ENCODE measurements at places on chromosomes 1 and 21. TPM values are rescaled to one million over a fixed set of nuclear protein-coding genes. Genes with fewer than 3 reads are reported as not detected.
A peak's percentile ranks its signal among the peaks of the same experiment; 100 is the strongest.

DNA sequence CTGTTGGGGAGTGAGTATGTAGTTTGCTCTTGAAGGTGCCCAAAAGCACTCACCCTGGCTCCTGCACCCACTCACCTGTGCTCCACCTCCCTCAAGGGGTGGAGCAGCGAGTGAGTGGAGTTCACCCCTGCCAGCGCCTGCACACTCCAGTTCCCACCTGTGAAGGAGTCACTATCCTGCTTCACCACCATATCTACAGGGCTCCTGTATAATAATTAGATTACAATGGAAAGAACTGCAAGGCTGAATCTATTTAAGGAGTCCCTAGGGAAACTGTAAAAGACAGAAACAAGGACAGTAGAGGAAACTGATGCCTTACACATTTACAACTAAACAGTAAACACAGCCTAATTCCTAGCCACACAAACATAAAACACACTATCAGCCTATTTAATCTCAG is 4.1 kb downstream of the DNAI4 start:
- no peaks in the 10 kb centered on the region for H3K36me3 ChIP-seq
- no peaks in the 10 kb centered on the region for H3K27me3 ChIP-seq
- no peak overlapping the region for H3K4me3 ChIP-seq
- DNase-seq = no peak
- no peak overlapping the region for H3K27ac ChIP-seq
- no peaks in the 10 kb centered on the region for H3K4me1 ChIP-seq

GRCh38 chr21:35414507-35415139 is 365.5 kb upstream of the RUNX1 start:
- no peak overlapping the region for H3K4me3 ChIP-seq
- H3K4me1 ChIP-seq = no peaks in the 10 kb centered on the region
- DNase-seq = no peak
- H3K27ac ChIP-seq = no peak overlapping the region

- H3K27me3 ChIP-seq = no peaks in the 10 kb centered on the region
- peak overlapping the region; percentile 49 for H3K27ac ChIP-seq
- no peaks in the 10 kb centered on the region for H3K36me3 ChIP-seq
- H3K4me3 ChIP-seq = no peak overlapping the region
- H3K4me1 ChIP-seq = no peaks in the 10 kb centered on the region
- DNase-seq = peak; percentile 72
These were observed 77.3 kb upstream of the BCAR3 start for GRCh38 chr1:93758842-93759515.

Gene NECTIN4
- total RNA-seq = not detected

Gene CLDN17
- not detected for total RNA-seq

DNA sequence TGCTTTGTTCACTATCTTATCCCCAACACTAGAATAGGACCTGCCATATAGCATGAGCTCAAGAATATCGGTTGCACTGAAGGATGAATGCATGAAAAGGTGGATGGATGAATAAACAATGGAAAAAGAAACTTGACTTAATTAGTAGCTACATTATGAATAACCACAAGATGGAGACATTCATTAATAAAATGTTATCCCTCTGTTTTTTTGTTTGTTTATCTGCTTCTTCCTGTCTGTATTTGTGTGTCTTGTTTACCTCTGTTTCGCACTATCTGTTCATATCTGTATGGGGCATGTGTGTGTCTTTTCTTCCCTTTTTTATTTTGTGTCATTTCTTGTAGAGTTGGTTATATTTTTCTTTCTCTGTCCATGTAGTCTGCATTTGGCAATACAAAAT is 1.1 kb upstream of the OR14I1 start:
- no peak overlapping the region for H3K4me3 ChIP-seq
- no peaks in the 10 kb centered on the region for H3K27me3 ChIP-seq
- H3K36me3 ChIP-seq = no peaks in the 10 kb centered on the region

Gene CFHR5
- 89.8 TPM for total RNA-seq

DNA sequence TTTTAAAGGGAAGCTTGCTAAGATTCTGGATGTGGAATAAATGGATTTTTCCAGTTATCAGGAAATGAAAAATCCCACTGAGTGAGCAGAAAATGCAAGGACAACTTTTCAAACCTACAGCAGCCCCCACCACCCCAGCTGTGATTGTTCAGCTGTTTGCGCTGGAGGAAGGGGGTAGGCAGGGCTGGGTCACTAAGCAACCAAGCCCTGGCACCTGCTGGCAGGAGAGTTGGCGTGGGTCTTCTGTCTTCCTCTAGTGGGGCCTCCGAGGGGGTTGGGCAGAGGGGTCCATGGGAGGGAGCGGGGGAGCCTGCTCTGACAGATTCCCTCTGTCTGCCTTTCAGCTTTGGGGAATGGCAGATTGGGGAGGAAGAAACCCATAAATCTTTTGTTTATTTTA is 45.3 kb downstream of the EIF2D start:
- H3K4me1 ChIP-seq = no peaks in the 10 kb centered on the region
- no peak for DNase-seq
- no peaks in the 10 kb centered on the region for H3K27me3 ChIP-seq
- H3K36me3 ChIP-seq = no peaks in the 10 kb centered on the region
- H3K4me3 ChIP-seq = no peak overlapping the region
- no peak overlapping the region for H3K27ac ChIP-seq

Gene EXO5
- 4.0 TPM for total RNA-seq

GRCh38 chr1:99553301-99553700 is 92.6 kb upstream of the PALMD start:
- no peaks in the 10 kb centered on the region for H3K36me3 ChIP-seq
- no peak for DNase-seq
- no peaks in the 10 kb centered on the region for H3K4me1 ChIP-seq
- H3K4me3 ChIP-seq = no peak overlapping the region

Gene AGO1
- 10.4 TPM for total RNA-seq

DNA sequence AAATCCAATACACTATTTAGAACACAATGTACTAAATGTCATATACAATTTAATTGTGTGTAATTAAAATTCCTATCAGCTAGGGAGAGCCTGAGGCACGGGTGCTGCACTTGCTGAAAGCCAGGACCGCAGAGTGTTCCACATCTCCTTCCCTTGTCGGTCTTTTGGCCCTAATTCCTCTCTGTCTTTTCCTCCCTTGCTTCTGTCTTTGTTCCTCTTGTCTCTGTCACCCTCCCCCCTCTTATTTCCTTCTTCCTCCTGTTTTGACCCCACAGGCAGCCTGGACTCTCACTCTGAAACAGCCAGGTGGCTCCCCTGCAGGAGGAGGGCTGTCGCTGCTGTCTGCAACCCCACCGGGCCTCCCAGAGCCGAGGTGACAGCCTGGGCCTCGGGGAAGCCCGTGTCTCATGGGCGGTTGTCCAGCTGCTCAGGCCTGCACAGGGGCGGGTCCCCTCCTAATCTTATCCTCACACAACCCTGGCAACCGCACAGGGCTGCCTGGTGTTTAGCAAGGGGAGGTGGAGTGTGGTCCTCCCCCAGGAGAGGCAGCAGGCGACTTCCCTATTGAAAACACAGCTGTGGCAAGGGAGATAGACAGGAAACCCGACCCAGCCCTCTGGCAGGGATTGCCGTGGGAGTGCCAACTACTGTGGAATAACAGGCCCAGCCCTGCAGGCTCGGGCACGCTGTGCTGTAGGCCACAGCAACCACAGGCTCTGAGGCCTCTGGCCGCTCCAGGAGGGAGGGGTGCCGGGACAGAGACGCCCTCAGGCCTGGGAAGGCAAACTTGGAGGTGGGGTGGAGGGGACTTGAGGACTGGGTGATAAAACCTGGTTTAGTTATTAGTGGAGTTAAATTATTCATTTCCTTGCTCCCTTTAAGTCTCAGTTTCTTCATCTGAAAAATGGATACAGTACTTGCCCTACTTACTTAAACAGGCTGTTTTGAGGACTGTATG is 68.8 kb upstream of the WDR26 start:
- no peaks in the 10 kb centered on the region for H3K27me3 ChIP-seq
- peak; percentile 91 for DNase-seq
- H3K36me3 ChIP-seq = no peaks in the 10 kb centered on the region
- peaks cover 53% of the 10 kb centered on the region for H3K4me1 ChIP-seq

- H3K4me3 ChIP-seq = no peak overlapping the region
- no peak for DNase-seq
- no peak overlapping the region for H3K27ac ChIP-seq
- H3K36me3 ChIP-seq = no peaks in the 10 kb centered on the region
- no peaks in the 10 kb centered on the region for H3K4me1 ChIP-seq
These were observed 32.6 kb upstream of the LAMC1 start for GRCh38 chr1:182990413-182991144.

- no peaks in the 10 kb centered on the region for H3K4me1 ChIP-seq
- no peak overlapping the region for H3K27ac ChIP-seq
- no peak for DNase-seq
- no peaks in the 10 kb centered on the region for H3K36me3 ChIP-seq
These were observed 82.8 kb downstream of the TGFBR3 start for GRCh38 chr1:91803123-91803522.

Gene SNAP47
- 24.4 TPM for total RNA-seq

Gene WDR26
- total RNA-seq = 44.1 TPM

DNA sequence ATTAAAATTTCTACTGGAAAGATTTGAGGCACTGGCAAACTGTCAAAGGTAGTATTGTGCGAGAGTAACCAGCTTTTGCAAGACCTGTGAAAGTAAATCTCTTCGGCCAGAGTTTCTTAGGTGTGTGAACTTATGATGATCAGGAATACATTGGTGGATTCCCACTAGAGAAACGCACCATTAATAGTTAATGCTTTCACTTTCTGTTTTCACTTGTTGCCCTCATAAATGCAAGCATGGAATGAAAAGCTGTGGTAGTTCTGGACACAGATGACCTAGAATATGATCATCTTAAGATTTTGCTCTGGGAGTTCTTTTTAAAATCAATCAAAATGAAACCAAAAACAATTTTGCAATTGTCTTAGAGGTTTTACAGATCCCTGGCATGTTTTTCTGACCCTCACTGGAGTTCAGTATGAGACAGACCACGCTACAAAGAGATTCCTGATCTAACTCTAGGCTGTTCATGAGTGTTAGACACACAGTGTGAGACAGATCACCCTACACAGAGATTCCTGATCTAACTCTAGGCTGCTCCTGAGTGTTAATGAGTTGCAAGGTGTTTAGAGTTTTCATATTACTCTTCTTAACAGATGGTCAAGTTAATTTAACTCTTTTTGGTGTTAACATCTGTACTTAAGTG is 98.8 kb downstream of the SDCCAG8 start:
- H3K36me3 ChIP-seq = no peaks in the 10 kb centered on the region
- H3K4me1 ChIP-seq = no peaks in the 10 kb centered on the region
- no peaks in the 10 kb centered on the region for H3K27me3 ChIP-seq
- H3K27ac ChIP-seq = peak overlapping the region; percentile 63
- no peak for DNase-seq

GRCh38 chr1:119674835-119675289 is 26.8 kb upstream of the ZNF697 start:
- peak overlapping the region; percentile 49 for H3K27ac ChIP-seq
- H3K4me3 ChIP-seq = peak overlapping the region; percentile 34
- H3K4me1 ChIP-seq = no peaks in the 10 kb centered on the region
- H3K27me3 ChIP-seq = no peaks in the 10 kb centered on the region
- H3K36me3 ChIP-seq = no peaks in the 10 kb centered on the region

- no peaks in the 10 kb centered on the region for H3K36me3 ChIP-seq
- H3K4me1 ChIP-seq = no peaks in the 10 kb centered on the region
- no peak for DNase-seq
These were observed 61.5 kb downstream of the ARHGEF16 start for GRCh38 chr1:3515774-3516480.

- H3K4me1 ChIP-seq = no peaks in the 10 kb centered on the region
- peak; percentile 91 for DNase-seq
- no peak overlapping the region for H3K4me3 ChIP-seq
- no peaks in the 10 kb centered on the region for H3K27me3 ChIP-seq
- H3K27ac ChIP-seq = no peak overlapping the region
These were observed 90.8 kb downstream of the ZP4 start for GRCh38 chr1:237799762-237800474.

DNA sequence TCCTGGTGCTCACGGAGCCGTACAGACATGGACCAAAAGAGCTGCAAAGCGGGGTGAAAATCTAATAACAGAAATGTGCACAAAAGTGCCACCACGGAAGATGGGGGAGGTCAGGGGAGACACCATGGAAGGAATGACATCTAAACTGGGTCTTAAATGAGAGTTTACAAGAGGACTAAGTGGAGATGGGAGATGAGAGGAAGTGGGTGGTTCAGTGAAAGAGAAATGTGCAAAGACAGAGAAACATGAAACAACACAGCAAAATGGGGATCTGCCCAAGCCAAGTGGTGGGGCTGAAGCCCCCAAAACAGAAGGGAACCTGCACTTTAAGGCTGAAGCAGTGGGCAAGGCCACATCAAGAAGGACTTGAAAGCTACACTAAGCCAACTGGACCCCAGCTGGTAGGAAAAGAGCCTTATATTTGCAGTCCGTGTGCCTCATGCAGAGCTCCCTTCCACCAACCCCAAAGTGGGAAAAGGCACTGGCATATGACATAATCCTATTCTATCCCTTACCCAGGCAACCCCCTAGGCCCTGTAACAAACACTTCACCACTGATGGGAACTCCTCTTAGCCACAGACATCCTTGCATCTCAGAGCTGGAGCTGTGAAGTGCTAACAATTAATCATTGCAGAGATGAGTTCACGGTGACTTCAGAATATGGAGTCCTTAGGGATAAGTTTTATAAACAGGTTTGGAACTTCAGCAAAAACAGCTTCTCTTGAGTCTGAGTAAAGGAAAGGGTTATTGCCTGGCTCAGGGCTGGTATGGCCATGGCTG is 198.6 kb upstream of the EDN2 start:
- H3K27ac ChIP-seq = no peak overlapping the region
- no peaks in the 10 kb centered on the region for H3K36me3 ChIP-seq
- DNase-seq = no peak
- H3K4me1 ChIP-seq = no peaks in the 10 kb centered on the region
- no peak overlapping the region for H3K4me3 ChIP-seq

- no peak overlapping the region for H3K4me3 ChIP-seq
- H3K4me1 ChIP-seq = no peaks in the 10 kb centered on the region
- no peak for DNase-seq
- no peak overlapping the region for H3K27ac ChIP-seq
- no peaks in the 10 kb centered on the region for H3K36me3 ChIP-seq
These were observed 13.7 kb downstream of the NMNAT2 start for GRCh38 chr1:183404476-183404875.
